Activated naive CD8-positive, alpha-beta T cell treated with anti-CD3 and anti-CD28 coated beads, Interleukin-2, amount 50 U/mL, for 16 hours (primary cell): ENCODE measurements at places on chromosomes 5 and 9.

DNA sequence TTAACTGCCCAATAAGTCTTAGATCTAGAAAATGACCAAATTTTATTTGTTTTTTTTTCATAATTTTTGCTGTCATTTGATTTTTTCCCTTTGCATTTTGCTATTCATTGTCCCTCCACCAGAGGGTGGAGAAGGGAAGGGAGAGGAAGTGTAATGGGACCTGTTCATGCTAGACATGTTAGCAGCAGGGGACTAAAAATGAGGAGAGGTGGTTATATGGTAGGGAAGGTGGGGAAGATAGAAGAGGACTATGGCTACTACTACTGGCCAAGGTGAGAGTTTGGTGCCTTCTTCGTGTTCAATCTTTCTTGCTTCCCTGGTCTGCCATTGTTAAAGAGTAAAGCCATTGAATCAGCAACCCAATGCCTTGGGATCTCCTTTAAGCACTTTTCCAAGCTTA lies 6.4 kb downstream of the GRIA1 start:
- no peak for DNase-seq

DNA sequence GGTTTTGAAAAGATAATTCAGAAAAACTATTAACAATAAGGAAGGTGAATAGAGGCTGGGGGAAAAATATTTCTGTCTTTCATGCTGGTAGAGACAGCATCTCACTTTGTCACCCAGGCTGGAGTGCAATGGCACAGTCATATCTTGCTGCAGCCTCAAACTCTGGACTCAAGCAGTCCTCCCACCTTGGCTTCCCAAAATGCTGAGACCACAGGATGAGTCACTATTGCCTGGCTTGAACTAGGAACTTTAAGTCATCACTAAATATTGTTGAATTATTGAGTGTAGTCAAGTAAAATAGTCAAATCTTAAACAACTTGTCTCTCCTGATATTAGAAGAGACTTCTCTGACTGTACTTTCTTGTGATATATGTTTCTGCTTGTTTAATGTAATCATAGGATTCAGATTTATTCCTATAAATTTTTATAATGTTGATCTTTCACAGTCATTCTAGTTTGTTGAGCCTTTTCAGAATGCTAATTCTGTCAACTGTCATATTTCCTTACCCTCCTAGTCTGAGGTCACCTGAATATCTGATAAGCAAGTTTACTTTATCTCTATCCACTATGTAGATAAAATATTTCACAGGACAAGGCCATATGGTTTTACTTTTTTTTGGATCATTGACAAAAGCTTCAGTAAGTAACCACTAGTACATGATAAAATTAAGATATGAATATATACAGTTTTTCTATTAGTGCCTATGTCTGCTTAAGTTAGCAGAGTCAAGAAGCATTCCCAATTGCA lies 1696.5 kb downstream of the MAT2B start:
- DNase-seq = no peak

- DNase-seq = no peak
These were observed 715.2 kb upstream of the ZNF608 start for GRCh38 chr5:125461641-125462072.

DNA sequence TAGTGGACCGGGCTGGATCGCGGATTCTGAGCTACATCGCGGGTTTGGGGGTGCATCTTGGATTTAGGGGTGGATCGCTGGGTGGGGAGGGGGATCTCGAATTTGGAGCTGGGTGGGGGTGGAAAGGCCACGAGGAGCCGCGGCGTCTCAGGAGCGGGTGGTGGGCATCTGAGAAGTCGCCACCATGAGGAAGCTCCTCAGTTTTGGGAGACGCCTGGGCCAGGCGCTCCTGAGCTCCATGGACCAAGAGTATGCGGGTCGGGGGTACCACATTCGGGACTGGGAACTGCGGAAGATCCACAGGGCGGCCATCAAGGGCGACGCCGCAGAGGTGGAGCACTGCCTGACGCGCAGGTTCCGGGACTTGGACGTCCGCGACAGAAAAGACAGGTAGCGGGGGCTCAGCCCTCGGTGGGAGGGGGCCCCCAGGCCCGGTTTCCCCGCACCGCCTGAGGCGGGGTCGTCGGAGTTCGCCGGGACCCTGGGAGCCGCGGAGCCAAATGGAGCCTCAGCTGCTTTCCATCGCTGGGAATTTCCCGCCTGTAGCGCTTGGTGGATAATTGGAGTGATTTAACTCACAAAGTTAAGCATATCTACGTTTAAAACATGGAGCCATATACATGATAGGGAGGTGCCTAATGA lies 376 bp downstream of the ANKRD18B start:
- no peak for DNase-seq

- DNase-seq = no peak
These were observed 957.3 kb downstream of the CDH12 start for GRCh38 chr5:21895766-21896350.

DNA sequence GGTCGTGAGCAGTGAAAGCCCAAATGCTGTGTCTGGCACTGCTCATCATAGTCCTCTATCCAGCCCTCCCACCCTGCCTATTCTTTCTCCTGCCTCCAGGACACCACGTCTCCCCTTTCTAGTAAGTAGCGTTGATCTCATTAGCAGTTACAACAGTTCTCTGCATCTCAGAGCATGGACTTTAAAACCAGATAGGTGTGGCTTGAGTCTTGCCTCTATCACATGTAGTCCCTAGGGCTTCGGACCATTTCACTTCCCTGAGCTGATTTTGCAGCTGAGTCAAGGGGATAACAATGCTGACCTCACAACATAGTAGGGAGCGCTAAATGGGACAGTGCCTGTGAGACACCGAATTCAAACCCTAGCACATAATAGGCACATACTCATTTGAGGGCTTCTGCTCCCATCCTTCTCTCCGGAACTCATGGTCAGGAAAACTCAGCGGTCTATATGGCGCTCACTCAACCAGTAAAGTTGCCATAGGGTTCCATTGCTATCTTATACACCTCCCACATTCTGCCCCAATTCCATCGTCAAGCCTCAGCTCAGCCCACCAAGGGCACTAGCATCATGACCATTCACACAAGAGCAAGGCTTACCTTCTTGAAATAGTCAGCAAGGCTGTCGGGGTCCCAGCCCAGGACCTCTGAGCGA lies 515 bp downstream of the LCP2 start:
- no peak for DNase-seq

- no peak for DNase-seq
These were observed 57.6 kb downstream of the PFDN1 start for GRCh38 chr5:140245341-140245740.

- no peak for DNase-seq
These were observed 3.8 kb upstream of the NDST1 start for GRCh38 chr5:150503977-150504620.

DNA sequence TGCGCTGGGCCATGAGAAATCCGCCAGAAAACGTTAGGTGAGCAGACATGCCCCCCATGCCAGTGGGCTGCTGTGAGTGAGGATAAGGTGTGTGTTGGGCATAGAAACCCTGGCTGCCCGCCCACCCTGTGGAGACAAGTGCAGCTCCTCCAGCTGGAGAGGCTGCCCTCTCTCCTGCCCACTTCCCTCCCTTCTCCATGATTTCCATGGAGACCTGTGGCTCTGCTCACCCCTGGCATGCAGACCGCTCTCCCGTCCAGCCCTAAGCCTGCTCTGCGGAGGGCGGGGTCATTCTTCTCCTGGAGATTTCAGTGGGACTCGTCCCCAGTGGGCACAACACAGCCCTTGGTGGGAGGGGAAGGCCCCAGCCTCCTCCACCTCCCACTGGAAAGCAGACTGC lies 133.0 kb upstream of the FAM120A start:
- DNase-seq = no peak

DNA sequence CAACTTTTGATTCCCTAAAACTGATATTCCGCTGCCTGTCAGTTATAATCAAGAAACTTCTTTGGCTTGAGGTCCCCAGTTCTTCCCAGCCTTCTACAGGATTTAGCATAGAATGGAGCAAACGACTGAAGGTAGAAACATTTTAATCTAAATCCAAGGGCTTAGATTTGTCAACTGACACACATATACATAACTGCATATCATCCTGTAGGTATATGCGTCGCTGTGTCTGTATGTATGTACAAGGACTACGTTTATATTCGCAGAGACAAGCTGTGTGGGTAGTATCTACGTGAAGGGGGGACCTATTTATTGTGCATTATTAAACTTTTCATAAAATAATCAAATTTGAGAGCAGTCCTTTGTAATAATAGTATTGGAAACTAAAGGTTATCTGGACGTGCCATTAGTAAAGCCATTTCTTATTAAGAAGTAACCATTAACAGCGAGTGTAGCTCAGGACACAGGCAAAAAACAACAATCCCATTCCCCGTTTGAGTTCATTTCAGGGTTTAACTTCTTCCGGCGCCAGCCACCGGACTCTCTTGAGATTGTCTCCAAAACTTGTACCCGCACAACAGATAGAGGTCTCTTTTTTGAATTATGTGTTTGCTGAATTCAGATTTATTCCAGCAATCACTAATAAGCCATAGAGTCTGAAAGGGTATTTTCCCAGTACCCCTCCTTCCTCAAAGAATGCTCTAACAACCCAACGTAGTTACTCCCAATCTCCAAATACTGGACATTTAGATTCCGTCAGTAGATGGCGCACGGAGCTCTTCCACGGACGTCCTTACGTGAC lies 2.1 kb upstream of the MLLT3 start:
- peak; percentile 1 for DNase-seq

GRCh38 chr5:72079288-72079687 lies 28.0 kb upstream of the MAP1B start:
- DNase-seq = no peak

- no peak for DNase-seq
These were observed 43.9 kb upstream of the SEMA4D start for GRCh38 chr9:89541798-89542197.

- DNase-seq = no peak
These were observed 18.1 kb downstream of the COL5A1 start for GRCh38 chr9:134659688-134660131.

DNA sequence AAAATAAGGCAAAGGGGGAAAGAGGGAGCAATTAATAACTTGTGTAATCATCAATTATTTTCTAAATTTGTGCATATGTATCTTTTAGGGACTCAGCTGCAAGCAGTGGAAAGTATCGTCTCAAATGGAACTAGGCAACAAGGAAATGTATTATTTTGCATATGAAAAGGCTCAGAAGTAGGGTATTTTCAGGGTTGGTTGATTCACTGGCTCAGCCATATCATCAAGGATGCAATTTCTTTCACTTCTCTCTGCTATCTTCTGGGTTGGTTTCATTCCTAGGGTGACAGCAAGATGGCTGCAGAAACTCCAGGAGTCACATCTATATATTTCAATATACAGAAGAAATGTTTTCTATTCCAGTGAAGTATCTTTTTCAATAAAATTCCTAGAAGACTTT lies 509.8 kb downstream of the DMAC1 start:
- no peak for DNase-seq

DNA sequence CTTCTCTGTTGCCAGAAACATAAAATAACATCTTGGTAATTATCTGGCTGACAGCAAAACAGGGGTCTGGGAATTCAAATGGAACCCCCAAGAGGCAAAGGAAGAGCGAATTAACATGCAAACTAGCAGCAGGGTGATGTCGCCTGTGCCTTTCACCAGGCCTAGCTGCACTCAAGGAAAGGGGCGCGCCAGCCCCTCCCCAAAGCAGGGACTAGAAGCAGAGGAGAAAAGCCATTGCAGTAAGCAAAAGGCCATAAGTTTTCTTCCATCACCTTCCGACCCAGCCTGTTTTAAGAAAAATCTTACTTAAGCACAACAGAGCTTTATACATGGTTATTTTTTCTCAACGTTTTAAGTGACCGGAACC lies 539 bp downstream of the POC5 start:
- DNase-seq = no peak

DNA sequence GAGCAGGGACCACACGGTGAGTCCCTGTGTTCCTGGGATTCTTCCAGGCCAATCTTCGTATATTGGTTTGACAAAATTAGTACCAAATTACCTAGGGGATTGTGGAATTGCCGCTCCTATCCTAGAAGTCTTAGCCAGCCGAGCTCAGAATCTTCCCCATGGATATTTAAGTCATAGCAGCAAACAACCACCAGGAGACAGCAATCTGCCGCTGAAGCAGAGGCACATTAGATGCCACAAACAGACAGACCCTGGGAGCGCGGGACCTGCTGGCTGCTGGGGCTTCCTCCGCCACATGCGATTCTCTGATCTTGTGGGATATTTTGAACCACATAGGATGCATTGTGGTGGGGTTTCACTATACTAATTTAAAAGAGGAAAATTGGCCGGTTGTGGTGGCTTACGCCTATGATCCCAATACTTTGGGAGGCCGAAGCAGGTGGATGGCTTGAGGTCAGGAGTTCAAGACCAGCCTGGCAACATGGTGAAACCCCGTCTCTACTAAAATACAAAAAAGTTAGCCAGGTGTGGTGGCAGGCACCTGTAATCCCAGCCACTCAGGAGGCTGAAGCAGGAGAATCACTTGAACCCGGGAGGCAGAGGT lies 31.7 kb upstream of the ZBTB43 start:
- no peak for DNase-seq

DNA sequence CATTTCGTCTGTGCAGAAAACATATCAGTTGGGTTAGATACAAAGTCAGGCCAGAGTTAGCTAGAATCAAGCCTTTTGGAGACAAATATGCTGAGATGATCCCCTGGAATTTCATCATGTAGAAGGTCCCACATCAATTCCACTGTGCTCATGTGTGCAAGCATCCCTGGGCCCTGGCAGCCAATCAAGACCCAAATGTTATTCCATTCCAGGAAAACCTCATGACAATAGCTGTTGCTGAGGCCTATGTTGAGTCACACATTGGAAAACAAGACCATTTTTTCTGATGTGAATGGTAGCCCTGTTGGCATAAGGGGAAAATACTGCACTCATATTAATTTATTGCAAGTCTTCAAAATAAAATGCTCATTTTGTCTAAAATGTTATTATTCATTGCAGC lies 11.5 kb downstream of the SPOCK1 start:
- no peak for DNase-seq

DNA sequence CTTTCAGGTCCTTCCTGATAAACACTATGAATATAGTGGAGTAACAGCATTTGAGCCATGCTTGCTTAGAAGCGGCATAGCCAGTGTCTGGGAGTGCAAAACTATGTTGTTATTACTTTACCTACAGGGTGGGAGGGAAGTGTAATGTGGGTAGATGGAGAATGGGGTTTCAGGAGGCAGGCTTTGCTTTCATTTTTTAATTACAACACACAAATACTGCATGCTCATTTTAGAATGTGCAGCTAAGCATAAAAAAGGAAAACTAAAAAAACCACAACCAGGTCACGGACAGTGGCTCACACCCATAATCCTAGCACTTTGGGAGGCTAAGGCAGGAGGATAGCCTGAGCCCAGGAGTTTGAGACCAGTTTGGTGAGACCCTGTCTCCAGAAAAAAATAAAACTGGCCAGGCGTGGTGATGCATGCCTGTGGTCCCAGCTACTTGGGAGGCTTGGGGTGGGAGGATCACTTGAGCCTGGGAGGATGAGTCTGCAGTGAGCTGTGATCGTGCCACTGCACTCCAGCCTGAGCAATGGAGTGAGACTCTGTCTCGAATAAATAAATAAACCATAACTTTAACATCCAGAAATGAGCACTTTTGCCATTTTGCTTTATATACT lies 20.2 kb downstream of the HAVCR1 start:
- no peak for DNase-seq
